EH (cell line): ENCODE measurements at places on chromosomes 5 and 9.
A peak's percentile ranks its signal among the peaks of the same experiment; 100 is the strongest.

- peak; percentile 44 for DNase-seq
Measured at GRCh38 chr5:132873119-132873929, at the start of gene LEAP2. Gene LEAP2 (plus strand): TSS chr5:132873668. CDS start chr5:132873695, 27 bp downstream.

DNA sequence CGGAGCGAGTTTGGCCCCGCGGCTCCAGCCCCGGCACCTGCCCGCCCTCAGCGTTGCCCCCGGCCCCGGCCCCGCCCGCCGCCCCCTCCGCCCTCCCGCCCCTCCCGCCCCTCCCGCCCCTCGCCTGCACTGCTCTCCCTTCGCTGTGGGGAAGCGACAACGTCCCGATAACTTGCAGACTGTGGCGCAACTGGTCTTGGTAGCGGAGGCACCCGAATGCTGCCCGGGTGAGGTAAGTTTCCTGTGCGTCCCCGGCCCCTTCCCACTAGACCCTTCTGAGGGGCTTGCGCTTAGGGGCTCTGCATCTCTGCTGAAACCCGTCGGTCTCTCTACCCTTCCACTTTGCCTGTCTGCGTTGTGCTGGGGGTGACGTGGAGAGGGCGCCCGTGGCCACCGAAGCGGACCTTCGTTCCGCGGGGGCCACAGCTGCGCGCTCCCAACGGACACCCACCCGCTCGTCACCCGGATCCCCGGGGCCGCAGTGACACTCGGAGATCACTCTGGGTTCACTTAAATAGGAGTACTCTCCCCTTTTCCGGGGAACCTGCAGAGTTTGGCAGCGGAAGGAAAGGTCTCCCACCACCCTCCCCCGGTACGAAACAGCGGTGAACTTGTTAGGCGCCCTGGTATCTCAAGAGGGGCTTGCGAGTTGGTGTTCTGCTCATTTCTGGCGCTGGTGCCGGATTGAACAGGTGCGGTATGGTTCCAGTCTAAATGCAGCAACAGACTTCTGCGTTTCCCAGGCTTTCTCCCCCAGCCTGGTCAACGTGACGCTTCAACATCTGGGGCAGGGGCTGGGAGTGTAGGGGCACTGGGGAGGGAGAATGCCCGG lies 707 bp downstream of the PIP5K1B start:
- DNase-seq: no peak

GRCh38 chr9:89109666-89110065 lies 69.0 kb downstream of the SHC3 start:
- DNase-seq: peak; percentile 19

DNA sequence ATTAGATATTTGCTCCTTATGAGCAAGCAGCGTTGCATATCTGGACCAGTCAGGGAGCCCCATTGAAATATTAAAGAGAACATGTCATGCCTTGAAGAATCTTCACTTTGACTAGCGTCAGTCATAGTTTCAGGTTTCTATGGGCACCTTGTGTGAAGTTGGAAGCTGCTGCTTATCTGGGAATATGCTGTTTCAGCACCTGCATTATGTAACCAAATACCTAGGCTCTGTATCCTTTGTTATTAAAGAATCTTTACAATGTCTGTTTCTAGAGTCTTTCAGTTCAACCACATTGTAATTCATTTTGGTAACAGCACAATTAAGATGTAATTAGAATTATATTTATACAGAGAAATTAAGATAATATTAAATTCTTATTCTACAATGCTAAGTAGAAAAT lies 818.8 kb upstream of the TYRP1 start:
- no peak for DNase-seq

- no peak for DNase-seq
Measured at GRCh38 chr5:8634219-8634618, 765.3 kb downstream of the MTRR start.

GRCh38 chr5:74903165-74903787 lies 37.1 kb upstream of the FAM169A start:
- DNase-seq: no peak

DNA sequence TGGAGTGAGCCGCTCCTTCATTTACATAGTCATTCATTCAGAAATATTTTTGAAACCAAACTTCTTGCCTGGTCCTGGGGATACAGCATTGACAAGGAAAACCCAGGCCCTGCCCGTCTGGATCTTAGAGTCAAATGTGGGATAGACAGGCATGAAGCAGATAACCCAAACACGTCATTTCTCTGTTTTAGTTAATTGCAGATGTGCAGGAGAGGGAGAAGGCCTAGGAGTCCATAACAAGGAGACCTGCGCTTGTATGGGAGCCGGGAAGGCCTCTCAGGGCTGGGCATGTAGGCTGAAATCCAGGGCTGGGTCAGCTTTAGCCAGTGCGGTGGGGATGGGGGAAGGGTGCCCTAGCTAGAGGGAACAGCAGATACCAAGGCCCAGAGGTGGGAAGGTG lies 43.3 kb downstream of the PRRX2 start:
- DNase-seq: peak; percentile 23

- DNase-seq: no peak
Measured at GRCh38 chr5:141362719-141363118, 1.2 kb upstream of the PCDHGA5 start.

GRCh38 chr9:128370367-128370751 lies 815 bp upstream of the URM1 start:
- DNase-seq: no peak

DNA sequence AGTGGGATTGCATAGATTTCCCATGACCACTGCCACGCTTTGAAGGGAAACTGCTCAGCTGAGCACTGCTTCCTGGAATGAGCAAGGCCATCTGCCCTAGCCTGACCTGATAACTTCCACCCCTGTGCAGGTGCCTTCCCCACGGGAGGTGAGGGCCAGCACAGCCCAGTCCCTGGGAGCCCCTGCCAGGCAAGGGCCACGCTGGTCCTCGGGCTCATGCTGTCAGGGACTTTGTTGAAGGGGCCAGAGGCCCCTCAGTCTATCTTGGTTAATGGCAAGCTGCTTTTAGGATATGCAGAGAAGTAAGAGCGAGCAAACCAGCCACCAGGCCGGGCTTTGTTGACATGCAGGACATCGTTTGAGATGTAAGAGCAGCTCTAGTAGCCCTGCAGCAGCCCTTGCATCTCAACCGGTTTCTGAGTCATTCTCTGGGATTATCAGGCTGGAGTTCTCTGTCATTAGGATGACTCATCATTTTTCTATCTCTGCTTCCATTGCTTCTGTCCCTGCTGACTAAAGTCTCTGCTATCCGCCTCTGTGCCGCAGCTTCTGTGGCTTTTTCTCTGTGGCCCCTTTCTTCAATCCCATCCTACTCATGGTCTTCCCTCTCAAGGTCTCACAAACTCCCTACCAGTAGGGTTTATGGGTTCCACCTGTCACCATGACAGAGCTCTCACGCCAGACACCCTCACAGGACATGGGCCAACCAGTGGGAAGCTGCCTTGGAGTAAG lies 30.6 kb upstream of the IQGAP2 start:
- peak; percentile 95 for DNase-seq

- DNase-seq: no peak
Measured at GRCh38 chr5:180142021-180142765, 66.8 kb downstream of the RASGEF1C start.
